ENCODE measurements at places on chromosomes 5 and 9.

- DNase-seq, result peak; percentile 10
Observed at GRCh38 chr5:82591021-82591515, 312.9 kb upstream of the RPS23 start.

- no peak for DNase-seq
Observed at GRCh38 chr5:14678773-14679334, 14.3 kb downstream of the OTULIN start.

- peak; percentile 79 for DNase-seq
Observed at GRCh38 chr5:145946112-145946861, 9.9 kb downstream of the SH3RF2 start.

DNA sequence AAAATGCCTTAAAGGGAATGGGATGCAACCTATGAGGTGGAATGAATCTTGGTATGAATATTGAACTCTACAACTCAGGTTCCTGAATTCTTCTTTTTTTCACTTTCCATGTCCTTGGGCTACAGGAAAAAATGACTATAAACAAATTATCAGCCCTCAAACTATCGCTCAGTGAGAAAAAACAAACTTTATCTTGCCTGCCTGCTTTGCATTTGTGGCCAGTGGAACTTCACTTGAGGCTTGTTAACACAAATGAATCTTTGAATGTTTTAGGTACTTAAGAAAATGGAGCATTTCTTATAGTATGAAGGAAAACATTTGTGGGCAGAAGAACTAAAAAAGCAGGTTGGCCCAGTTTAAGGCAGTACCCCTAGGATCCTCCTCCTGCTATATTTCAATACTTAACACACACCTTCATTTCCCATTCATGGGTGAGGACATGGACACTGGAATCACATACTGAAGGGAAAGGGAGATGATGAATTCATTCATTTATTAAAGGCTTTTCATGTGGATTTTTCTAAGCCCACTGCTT is 34.1 kb downstream of the ELOVL7 start:
- DNase-seq, result no peak

DNA sequence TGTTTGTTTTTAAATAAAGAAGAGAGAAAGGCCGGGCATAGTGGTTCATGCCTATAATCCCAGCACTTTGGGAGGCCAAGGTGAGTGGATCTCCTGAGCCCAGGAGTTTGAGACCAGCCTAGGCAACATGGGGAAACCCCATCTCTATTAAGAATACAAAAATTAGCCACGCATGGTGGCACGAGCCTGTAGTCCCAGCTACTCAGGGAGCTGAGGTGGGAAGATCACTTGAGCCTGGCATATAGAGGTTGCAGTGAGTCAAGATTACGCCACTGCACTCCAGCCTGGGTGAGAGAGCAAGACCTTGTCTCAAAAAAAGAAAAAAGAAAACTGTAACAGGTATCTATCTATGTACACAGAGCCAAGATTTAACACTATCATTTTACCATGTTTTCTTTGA is 34.2 kb upstream of the CDC42SE2 start:
- DNase-seq, result no peak

DNA sequence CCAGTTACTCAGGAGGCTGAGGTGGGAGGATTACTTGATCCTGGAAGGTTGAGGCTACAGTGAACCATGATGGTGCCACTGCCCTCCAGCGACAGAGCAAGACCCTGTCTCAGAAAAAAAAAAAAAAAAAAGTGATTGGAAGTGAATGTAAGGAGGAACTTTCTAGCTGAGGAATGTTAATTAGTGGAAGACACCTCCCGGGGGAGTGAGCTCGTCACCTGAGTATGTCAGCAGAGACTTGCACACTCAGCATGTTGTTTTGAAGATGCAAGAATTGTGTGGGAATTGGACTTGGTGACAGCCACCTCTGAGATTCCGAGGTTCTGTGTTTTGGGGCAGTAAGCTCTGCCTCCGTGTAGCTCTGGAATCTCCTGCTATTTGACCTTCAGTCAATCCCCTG is 3.6 kb downstream of the SYNPO start:
- peak; percentile 42 for DNase-seq

DNA sequence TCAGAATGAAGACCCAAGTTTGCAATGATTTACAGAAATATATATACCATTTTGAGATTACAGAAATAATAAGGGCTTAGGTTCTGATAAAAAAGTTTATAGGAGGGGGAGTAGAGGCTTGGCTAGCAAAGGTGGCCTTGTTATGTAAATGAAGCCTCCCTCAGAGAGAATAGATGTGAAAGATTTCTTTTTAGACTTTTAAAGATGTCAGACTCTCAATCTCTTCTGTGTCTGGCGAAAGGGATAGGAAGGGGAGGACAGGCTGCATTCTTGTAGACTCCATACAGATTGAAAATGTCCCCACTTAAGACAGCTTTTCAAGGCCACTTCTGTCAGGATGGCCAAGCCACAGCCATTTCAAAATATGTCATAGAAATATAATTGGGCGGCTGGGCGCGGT is 63.1 kb upstream of the CLINT1 start:
- no peak for DNase-seq

GRCh38 chr9:86599561-86599960 is 245.4 kb upstream of the TUT7 start:
- DNase-seq, result no peak

DNA sequence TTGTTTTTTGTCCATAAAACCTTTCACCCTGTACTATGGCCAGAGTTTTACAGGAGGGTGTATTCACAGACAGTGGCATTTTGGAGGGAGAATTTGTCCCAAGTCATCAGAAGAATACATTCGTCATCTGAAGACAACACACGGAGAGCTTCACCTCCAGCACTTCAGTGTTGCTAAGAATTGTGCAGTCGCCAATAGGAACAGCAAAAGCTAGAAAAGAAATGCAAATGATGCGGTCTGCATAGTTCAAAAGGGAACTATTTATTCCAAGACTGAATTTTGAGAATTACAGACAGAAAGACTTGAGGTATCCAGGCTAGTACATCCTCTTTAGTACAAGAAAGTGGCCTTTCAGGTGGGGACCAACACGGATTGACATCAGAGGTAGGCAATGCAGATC is 399.2 kb upstream of the KIF2A start:
- no peak for DNase-seq

DNA sequence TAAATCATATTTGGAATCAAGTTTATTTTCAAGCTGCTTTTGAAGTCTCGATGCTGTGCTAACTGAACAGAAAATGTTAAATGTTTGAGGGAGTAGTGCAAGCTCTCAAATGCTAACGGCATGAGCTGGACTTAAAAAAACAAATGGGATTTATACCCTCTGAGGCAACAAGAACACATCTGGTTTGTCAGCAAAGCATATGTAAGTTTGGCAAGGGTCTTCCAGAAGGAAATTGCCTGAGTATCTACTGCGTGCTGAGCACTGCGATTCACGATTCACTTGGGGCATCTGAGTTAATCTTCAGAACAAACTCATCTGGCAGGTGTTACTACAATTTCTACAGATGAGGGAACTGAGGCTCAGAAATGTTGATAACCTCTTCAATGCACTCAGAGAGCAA is 98.4 kb upstream of the C9orf72 start:
- peak; percentile 5 for DNase-seq

GRCh38 chr9:34256104-34256503 is 73.0 kb downstream of the KIF24 start:
- DNase-seq, result no peak

GRCh38 chr9:35713578-35713977 is 18.4 kb downstream of the TLN1 start:
- no peak for DNase-seq

DNA sequence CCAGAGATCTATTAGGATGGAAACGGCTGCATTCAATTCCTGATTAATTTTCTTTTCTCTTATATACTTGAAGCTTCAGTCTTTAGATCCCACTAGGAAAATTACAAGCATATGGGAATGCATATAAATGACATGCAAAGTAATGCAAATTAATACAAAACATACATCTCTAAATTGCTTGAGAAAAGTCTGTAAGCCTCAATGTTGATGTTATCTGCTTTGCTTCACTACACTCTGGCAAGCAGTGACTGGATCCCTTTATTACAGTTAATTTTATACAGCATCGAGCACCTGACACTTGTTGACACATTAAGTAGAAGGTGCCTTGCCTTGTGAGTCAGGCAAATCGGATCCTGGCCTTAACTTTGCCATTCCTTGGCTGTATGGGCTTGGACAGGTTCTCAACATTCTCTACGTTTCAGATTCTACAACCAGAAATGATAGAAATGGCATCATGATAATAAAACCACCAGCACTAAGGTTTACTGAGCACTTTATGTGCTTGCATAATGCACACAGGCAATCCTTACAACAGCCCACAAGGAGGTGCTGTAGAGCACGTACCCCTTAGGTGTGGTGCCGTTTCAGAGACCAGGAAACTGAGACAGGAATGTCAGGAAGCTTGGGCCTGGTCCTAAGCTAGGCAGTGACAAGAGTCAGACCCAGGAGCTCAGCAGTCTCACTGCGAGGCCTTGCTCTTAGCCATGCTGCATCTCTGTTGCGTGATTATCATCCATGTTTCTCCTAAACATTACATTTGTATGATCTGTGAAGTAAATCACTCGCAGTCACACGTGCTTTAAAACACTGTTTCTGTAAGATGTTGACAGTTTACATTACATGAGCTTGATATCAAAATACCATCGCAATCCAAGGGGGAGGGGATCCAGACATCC is 2.7 kb downstream of the GCNT4 start:
- peak; percentile 66 for DNase-seq

GRCh38 chr5:14669415-14669814 is 4.9 kb downstream of the OTULIN start:
- DNase-seq, result no peak

DNA sequence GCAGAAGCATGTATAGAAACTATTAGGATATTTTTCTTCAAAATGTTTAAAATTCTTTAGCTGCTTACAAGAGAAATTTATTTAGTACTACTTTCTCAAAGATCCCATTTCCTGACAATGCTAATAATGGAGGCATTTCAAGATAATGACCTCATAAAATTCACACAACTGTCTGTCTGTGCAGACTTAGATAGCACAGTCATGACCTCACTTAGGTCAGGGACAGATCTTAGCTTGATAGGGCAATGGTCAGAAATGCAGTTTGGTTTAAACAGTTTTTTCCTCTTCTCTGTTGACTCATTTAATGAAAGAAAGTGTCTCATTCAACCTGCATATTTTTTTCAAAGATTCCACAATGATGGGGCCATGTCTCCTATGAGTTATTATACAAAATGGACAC is 128.4 kb downstream of the GRIA1 start:
- DNase-seq, result peak; percentile 74

DNA sequence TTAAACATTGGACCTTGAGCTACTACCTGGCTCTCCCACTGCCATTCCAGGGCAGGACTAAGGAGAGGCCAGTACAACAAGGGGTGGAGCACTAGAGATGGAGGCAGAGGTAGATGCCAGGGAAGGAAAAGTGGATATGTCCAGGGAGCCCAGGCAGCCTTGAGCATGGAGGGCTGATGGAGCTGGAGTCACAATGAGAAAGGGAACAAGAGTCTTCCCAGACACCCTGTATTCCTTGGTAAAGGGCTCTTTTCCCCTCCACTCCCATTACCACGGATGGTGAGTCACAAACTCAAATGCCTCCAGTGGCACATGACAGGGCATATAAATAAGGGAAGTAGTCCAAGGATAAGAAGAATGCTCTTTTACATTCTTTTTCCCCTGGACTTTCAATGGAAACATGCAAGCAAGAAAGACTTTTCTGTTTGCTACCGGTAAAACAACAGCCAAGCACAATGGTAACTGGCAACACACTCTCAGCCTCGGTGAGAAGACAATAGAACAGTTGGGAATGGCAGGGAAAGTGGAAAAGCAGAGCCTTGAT is 16.7 kb downstream of the ERAP1 start:
- DNase-seq, result peak; percentile 54

DNA sequence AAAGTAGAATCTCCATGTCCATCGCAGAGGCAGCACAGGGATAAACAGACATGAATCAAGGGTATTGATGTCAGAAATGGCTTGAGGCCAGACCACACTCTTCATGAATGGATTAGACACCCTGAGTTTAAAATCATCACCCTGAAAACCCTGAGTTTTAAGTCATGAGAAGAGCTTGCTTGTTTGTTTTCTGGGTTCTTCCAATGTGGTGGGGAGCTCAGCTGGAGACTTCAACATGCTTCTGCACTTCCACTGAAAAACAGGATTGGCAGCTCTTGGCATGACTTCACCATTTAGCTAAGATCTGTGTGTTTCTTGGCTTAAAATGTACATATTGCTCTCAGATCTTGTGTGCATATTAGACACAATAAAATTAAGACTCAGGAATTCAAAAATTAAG is 9.8 kb downstream of the GCNT4 start:
- DNase-seq, result no peak

DNA sequence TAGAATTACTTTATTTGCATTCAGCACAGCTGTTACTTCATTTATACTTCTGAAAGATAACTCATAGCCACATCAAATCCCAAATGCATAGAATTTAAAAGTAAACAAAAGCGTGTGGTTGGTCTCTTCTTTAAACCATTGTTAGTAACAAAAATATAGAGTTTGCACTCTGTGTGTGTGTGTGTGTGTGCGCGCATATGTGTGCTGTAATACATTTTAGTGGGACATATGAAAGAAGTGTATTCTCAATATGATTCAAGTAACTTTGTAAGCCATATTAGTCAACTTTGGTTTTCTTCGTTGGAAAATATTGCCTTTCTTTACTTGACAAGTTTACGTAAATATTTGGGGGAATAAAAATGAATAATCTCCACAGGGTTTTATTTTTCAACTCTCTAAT is 106.1 kb upstream of the PRRC1 start:
- no peak for DNase-seq

DNA sequence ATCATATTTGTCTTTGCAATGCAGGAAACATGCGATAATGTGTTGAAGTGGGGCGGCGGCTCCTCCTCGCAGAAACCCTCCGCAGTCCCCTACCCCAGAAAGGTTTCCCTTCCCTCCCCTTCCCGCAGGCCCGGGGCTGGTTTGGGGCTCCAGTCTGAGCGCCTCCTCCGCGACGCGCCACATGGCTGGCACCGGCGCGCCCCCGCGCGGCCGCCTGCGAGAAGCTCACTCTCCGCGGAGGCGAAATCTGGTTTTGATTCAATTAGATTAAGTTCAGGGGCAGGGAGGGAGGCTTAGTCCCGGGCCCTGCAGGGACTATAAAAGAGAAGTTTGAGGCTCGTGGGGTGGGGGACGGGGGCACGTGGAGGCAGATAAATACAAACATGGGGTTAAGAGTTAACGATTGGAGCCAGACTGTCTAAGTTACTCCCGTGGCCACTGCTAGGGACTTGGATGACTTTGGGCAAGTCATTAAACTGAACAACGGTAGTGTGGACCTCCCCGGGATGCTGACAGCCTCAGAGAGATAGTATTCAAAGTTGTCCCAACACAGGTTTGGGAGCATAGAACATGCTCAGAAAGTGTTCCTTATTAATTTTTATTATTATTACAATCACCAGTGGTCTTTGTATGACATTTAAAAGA is 69.4 kb downstream of the MSX2 start:
- DNase-seq, result peak; percentile 65

GRCh38 chr5:35416217-35416988 is 186.1 kb upstream of the PRLR start:
- no peak for DNase-seq

GRCh38 chr9:91103931-91104330 is 257.8 kb downstream of the AUH start:
- no peak for DNase-seq

GRCh38 chr5:143890487-143890886 is 78.5 kb downstream of the HMHB1 start:
- DNase-seq, result no peak

Data from fibroblast of skin of abdomen (primary cell).